Activated gamma-delta T cell treated with anti-CD3 and anti-CD28 coated beads, Interleukin-2, amount 50 U/mL, for 16 hours (primary cell): ENCODE measurements at places on chromosomes 3 and 15.

DNA sequence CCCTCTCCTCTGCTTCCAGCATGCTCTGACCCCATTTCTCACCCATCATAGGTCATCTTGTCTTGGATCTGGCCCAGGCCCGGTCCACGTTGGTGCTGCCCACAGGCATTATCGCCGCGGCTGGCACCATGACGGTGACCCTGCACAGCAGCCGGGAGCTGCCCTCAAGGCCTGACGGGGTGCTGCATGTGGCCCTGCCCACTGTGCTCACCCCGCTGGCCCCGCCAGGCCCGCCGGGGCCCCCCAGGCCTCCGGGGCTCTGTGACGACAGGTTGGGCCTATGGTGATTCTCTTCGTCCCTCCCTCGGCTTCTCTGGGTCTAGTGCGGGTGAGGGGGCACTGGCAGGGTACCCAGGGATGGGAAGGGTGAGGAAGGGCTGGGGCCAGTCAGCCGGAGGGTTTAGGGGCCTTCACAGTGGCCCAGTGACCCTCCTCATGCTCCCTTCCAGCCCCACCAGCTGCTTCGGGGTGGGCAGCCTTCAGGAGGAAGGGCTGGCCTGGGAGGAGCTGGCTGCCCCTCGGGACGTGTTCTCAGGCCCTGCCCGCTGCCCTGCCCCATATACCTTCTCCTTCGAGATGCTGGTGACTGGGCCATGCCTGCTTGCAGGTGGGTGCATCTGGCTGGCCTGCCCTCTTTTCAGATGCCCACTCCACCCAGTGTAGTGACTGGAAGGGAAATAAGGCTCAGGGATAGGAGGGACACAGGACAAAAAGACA, 3.9 kb downstream of the VWA5B2 start:
- no peak for DNase-seq

GRCh38 chr3:29348316-29348715, 67.4 kb downstream of the RBMS3 start:
- DNase-seq, result no peak

- DNase-seq, result no peak
Observed at GRCh38 chr3:132504375-132504933, 87.2 kb downstream of the DNAJC13 start.

GRCh38 chr15:68776477-68777270, 44.0 kb downstream of the ANP32A start:
- DNase-seq, result no peak

DNA sequence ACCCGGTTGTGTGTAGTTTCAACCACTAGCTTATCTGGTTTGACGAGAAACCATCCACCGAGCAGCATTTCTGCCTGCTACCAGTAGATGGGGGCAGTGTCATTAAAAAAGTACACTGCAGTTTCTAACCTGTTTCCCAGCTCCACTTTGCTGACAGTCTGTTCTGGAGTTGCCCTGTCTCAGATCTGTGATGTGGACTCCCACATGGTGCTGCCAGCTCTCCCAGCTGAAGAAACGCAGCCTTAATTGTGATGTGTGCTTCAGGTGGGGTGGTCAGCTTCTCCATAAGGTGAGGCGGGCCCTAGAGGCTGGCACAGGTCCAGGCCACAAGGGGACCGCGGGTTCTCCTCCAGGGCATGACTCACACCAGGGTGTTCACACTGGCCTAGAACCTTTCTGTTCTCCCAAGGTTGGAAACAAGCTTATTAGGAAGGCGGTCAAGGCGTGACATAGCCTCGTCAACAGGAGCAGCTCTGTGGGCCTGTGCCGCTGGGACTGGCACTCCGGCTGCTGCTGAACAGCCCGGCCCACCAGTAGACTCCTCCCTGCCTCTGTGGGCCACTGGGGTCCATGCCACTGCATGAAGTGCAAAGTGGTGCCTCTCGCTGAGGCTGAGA, 2.9 kb upstream of the FAM43A start:
- peak; percentile 35 for DNase-seq

DNA sequence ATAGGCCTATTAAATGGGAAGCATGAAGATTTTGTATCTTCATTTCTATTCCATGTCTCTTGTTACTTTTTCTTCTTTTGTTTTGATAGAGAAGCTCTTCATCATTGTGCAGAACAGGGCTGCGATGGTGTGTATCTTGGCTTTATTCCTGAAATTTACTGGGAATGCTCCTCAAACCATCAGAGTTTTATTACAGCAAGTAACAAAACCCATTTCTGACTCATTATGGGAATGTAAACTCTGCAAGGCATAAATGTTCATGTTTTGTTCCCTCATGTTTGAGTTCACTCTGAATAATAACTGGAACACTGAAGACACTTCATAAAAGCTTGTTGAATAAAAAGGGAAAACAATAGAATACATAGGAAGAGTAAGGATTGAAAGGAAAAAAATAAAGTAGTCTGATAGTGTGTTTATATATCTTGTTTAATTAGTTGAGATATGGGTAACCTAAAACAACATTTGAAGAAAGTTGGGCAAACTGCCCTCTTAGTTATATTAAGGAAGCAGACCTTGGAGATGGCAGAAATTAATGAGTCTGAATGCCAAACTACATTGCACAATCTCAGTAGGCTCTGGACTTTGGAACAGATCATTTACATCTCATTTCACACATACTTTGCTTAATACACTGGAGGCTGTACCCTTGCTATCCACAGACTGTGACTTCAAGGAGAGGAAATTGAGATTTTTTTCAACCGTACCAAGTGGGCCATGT, 521.5 kb downstream of the GRM7 start:
- no peak for DNase-seq

GRCh38 chr3:13301286-13301987, 118.7 kb downstream of the NUP210 start:
- DNase-seq, result no peak

DNA sequence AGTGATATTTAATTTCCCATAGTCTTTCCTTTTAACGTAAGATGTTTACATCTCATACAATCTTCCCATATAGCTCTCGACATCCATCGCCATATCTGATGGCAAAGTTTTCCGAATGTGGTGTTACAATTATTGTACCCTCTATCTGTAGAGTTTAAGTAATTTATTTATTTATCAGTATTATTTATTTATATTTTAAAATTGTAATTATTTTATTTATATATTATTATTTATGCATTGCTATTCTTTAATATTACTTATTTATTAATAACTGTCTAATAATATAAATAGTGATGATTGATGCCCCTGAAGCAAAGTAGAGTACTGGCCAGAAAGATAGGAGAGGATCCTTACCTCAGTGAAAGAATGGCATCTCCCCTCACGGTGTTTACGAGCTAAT, 812.9 kb downstream of the VGLL3 start:
- no peak for DNase-seq

- no peak for DNase-seq
Observed at GRCh38 chr3:105253225-105253624, 113.5 kb upstream of the ALCAM start.

DNA sequence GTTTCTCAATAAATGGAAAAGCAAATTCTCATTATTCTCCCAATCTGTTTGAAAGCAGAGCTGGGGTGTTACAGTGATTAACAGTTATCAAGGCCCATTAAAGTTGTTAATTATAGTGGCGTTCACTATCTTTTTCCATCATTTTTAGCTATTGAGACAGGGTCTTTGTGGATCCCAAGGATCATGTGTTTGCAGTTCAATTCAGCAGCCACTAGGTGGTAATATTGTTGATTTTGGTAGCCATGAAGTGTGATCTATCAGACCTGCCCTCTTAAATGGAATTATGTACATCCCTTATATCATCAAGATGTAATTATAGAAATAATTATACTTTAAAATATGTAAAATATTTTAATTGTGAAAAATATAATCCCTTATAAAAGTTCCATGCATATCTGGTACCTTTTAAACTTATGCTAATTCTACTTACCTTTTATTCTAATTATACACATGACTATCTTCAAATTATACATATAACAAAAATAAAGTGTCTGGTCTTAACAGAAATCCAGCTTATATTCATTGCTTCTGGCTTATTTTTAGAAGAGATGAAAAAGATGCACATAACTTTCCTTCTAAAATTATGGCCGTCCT, 126.4 kb downstream of the GREM1 start:
- DNase-seq, result no peak

- DNase-seq, result no peak
Observed at GRCh38 chr3:27573780-27574437, 89.7 kb upstream of the SLC4A7 start.

DNA sequence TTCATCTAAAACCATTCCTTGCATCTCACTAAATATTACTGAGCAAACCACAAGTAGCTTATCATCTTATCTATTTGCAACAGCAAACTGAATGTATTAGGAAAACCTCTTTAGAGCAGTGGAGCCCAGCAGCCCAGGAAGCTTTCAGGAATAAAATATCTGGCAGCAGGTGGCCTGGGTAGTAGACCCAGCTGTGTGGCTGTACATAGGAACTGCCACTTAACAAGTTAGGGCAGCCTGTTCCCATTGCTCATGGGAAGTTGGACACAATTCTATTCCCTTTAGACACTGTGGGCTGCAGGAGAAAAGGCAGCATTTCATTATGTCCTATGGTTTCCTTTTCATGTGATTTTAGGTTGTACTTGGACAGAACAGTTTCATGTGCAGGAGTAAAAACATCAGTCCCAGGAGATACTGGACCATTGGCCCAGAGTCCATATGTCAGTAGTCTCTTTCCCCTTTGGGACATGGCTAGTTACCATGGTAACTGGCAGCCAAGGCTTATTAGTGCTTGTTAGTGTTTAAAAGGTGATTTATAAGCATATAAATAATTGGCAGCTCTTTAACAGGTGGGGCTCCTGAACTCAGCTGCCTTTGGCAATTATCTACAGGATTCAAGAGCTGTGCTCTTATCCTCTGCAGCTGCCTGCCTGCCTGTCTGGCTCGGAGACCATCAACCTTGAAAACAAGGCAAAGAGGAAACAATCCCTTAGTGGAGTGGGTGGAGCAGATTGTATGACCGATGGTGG, 28.9 kb upstream of the LSAMP start:
- DNase-seq, result no peak

- no peak for DNase-seq
Observed at GRCh38 chr3:9224490-9224889, 25.0 kb downstream of the SRGAP3 start.

- no peak for DNase-seq
Observed at GRCh38 chr3:64152676-64153466, 72.4 kb downstream of the PRICKLE2 start.

GRCh38 chr3:12442654-12443501, 41.4 kb upstream of the TSEN2 start:
- DNase-seq, result no peak

DNA sequence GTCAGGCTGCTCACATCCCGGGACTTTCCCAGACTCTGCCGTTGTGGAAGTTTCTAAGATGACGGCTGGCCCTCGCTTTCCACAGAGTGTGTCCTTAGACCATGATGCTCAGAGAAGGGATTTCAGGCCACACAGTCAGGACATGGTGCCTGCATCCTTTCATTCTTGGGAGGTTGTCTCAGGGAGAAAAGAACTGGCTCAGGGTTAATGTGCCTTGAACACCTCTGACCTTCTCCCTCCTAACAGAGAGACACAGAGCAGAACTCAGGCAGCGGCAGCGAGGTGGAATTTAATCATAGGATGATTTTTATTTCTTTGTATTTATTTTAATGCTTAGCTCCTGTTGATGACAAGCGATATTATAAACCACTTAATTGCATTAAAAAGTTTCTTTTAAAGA, 96.9 kb upstream of the ATP2B2 start:
- DNase-seq, result no peak

- no peak for DNase-seq
Observed at GRCh38 chr15:27993996-27994780, 104.9 kb downstream of the OCA2 start.

GRCh38 chr3:192249516-192249915, 477.8 kb downstream of the FGF12 start:
- DNase-seq, result no peak

GRCh38 chr3:16142350-16143025, 32.0 kb upstream of the GALNT15 start:
- DNase-seq, result no peak

DNA sequence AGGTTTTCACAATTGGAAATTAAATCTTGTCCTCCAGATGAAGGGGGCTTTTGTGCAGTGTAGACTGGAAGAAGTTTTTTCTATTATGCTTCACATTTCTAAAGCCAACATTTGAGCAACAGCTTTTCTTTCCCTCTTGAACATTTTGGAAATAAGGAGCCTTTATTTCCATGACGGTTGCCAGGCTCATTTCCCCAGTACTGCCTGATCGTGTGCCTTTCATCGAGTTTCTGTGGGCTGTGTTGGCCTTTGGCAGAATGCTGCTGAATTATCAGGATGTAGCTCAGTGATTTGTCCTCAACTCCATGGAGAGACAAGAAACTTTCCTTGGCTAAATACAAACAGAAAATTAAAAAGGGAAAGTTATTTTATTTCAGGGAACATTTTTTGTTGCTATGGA, 314.8 kb upstream of the LRRC3B start:
- no peak for DNase-seq

GRCh38 chr3:111621535-111621934, 26.4 kb upstream of the ZBED2 start:
- no peak for DNase-seq

- DNase-seq, result no peak
Observed at GRCh38 chr15:72033711-72034110, 84.2 kb downstream of the MYO9A start.

- no peak for DNase-seq
Observed at GRCh38 chr3:150232992-150233451, 175.1 kb upstream of the TSC22D2 start.

- DNase-seq, result no peak
Observed at GRCh38 chr3:58059349-58060321, 51.4 kb downstream of the FLNB start.

GRCh38 chr15:23869396-23869795, 182.3 kb upstream of the NDN start:
- no peak for DNase-seq

DNA sequence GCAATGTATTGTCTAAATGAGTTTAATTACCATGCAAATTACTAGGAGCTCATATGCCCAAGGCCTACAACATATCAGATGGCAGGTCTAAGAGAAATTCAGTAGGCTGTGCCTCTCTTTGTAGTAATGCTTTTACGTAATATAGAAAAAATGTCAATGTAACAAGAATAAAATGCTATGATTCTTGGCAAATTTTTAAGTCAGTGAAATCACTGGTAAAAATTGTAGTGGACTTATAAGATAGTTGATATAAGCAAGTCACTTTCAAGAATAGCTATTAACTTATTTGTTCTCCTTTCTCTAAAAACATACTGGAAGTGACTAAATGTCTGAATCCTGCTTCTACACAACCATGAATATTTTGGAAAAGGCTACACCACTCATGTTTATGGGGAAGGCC, 707.8 kb downstream of the TUSC7 start:
- DNase-seq, result no peak

- no peak for DNase-seq
Observed at GRCh38 chr3:67064105-67064504, 66.0 kb downstream of the KBTBD8 start.

GRCh38 chr3:112056451-112056929, 22.0 kb downstream of the TMPRSS7 start:
- no peak for DNase-seq

- DNase-seq, result no peak
Observed at GRCh38 chr15:40856746-40857145, 12.9 kb downstream of the SPINT1 start.

DNA sequence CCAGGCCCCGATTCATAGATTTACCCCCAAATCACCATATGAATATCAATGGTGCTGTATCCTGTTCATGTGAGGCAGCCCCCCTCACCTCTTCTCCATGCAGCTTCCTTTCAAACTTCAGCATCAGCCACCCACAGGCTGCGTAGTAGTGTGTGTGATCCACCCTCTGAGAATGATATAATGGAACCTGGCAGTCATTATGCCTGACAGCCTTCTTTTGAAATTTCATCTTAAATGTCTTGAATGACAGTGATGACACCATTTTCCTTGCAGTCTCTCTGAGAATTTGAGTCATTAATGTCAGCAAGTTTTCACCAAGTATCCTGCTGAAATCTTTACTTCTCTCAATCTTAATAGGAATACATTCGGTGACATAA, 3.5 kb upstream of the CLRN1 start:
- no peak for DNase-seq
